ENCODE measurements at places on chromosomes 2 and 18. TPM values are rescaled to one million over a fixed set of nuclear protein-coding genes. Genes with fewer than 3 reads are reported as not detected.

The GAL3ST2 gene
- not detected for total RNA-seq

DNA sequence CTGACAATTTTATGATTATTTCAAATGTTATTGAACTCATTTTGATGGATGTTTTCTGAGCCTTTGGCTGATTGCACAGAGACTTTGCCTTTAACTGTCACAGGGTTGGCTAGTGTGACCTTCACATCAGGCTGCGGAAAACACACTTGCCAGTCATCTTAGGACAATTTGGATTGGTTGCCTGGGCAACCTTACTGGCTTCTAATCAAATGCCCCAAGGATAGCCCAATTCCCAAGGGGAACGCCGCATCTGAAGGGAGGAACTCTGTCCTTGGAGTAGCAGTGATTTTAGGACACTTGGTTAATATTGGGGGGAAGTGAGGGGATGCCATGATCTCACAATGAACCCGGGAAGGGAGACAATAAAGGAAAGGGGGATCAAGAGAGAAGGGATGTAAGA lies 29.5 kb downstream of the OSBPL6 start:
- no peak for DNase-seq

The SFT2D3 gene
- total RNA-seq: 11.4 TPM

The ASXL2 gene
- total RNA-seq: 7.0 TPM

The CARF gene
- total RNA-seq: 3.1 TPM

The GPAT2 gene
- not detected for total RNA-seq

The MOCOS gene
- 0.34 TPM for total RNA-seq

- no peak for DNase-seq
Observed at GRCh38 chr2:97737421-97738178, 24.2 kb downstream of the ZAP70 start.

- DNase-seq: no peak
Observed at GRCh38 chr18:3081584-3081991, 68.6 kb upstream of the LPIN2 start.

DNA sequence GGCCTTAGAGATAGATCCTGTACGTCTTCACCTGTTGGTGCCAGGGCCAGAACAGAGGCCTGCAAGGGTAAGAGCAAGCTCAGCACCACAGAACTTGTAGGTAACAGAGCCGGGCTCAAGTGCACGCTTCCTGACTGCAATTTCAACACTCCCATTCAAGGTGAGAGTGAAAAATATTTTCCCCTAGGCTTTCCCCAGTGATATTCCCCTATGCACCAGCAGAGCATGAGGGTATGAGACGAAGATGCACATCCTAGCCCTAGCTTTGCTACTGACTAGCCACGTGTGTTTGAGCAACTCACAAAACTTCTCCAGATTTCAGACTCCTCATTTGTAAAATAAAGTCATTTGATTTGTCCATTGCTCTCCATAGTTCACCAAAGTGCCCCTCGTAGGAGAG lies 411.6 kb downstream of the ZNF521 start:
- no peak for DNase-seq

The ZAP70 gene
- not detected for total RNA-seq
